Caco-2 (cell line): ENCODE measurements at places on chromosomes 1 and 21. TPM values are rescaled to one million over a fixed set of nuclear protein-coding genes. Genes with fewer than 3 reads are reported as not detected.

TRIM58 gene
- total RNA-seq = not detected in 2 replicates

WNT2B gene
- total RNA-seq = 0.46 and 0.70 TPM in 2 replicates

RNF2 gene
- 27.1 and 31.7 TPM in 2 replicates for total RNA-seq

RORC gene
- total RNA-seq = not detected in 2 replicates

LRIG2 gene
- 10.7 and 14.4 TPM in 2 replicates for total RNA-seq

MPZ gene
- total RNA-seq = 0.20 and 0.23 TPM in 2 replicates

B3GALT2 gene
- total RNA-seq = not detected in 2 replicates

CD244 gene
- 0.11 TPM in 1 of 2 replicates, not detected in the other for total RNA-seq

ANKRD35 gene
- 0.09 and 0.34 TPM in 2 replicates for total RNA-seq

CLCA4 gene
- not detected in 2 replicates for total RNA-seq

OLIG2 gene
- not detected in 2 replicates for total RNA-seq
